ENCODE measurements at places on chromosomes 7 and 10. TPM values are rescaled to one million over a fixed set of nuclear protein-coding genes. Genes with fewer than 3 reads are reported as not detected.

- H3K36me3 ChIP-seq, result no peaks in the 10 kb centered on the region
- H3K27me3 ChIP-seq, result no peaks in the 10 kb centered on the region
- no peaks in the 10 kb centered on the region for H3K4me1 ChIP-seq
- H3K27ac ChIP-seq, result no peak overlapping the region
- H3K4me3 ChIP-seq, result no peak overlapping the region
- peak; percentile 26 for DNase-seq
Observed at GRCh38 chr7:31094271-31094670, 42.2 kb downstream of the ADCYAP1R1 start.

GRCh38 chr7:124072603-124073309 is 39.9 kb upstream of the TMEM229A start:
- H3K27ac ChIP-seq, result no peak overlapping the region
- no peaks in the 10 kb centered on the region for H3K27me3 ChIP-seq
- no peak overlapping the region for H3K4me3 ChIP-seq
- H3K4me1 ChIP-seq, result no peaks in the 10 kb centered on the region

LSM8 gene
- total RNA-seq, result 28.3 TPM

GRCh38 chr10:58951746-58952145 is 224.7 kb upstream of the PHYHIPL start:
- H3K27ac ChIP-seq, result no peak overlapping the region
- no peak for DNase-seq
- no peaks in the 10 kb centered on the region for H3K4me1 ChIP-seq
- no peak overlapping the region for H3K4me3 ChIP-seq

- H3K4me1 ChIP-seq, result no peaks in the 10 kb centered on the region
- no peak overlapping the region for H3K4me3 ChIP-seq
- H3K27me3 ChIP-seq, result no peaks in the 10 kb centered on the region
Observed at GRCh38 chr10:42991442-42992098, 85.3 kb upstream of the RET start.

- no peaks in the 10 kb centered on the region for H3K27me3 ChIP-seq
- H3K27ac ChIP-seq, result no peak overlapping the region
- H3K4me3 ChIP-seq, result no peak overlapping the region
- DNase-seq, result no peak
- H3K4me1 ChIP-seq, result peaks cover 30% of the 10 kb centered on the region
- H3K36me3 ChIP-seq, result no peaks in the 10 kb centered on the region
Observed at GRCh38 chr10:96830511-96831199, 1.4 kb upstream of the LCOR start.

SFTPD gene
- 780 TPM for total RNA-seq

LRRTM3 gene
- total RNA-seq, result not detected

GRCh38 chr7:50151001-50151400 is 58.0 kb upstream of the ZPBP start:
- no peaks in the 10 kb centered on the region for H3K27me3 ChIP-seq
- H3K4me1 ChIP-seq, result no peaks in the 10 kb centered on the region
- no peaks in the 10 kb centered on the region for H3K36me3 ChIP-seq
- DNase-seq, result no peak
- H3K27ac ChIP-seq, result no peak overlapping the region

GRCh38 chr7:27155816-27156507 is 513 bp downstream of the HOXA7 start:
- H3K4me3 ChIP-seq, result peak overlapping the region; percentile 55
- H3K4me1 ChIP-seq, result peaks cover 30% of the 10 kb centered on the region
- DNase-seq, result peak; percentile 61
- H3K36me3 ChIP-seq, result no peaks in the 10 kb centered on the region
- H3K27me3 ChIP-seq, result peaks cover 94% of the 10 kb centered on the region

DNA sequence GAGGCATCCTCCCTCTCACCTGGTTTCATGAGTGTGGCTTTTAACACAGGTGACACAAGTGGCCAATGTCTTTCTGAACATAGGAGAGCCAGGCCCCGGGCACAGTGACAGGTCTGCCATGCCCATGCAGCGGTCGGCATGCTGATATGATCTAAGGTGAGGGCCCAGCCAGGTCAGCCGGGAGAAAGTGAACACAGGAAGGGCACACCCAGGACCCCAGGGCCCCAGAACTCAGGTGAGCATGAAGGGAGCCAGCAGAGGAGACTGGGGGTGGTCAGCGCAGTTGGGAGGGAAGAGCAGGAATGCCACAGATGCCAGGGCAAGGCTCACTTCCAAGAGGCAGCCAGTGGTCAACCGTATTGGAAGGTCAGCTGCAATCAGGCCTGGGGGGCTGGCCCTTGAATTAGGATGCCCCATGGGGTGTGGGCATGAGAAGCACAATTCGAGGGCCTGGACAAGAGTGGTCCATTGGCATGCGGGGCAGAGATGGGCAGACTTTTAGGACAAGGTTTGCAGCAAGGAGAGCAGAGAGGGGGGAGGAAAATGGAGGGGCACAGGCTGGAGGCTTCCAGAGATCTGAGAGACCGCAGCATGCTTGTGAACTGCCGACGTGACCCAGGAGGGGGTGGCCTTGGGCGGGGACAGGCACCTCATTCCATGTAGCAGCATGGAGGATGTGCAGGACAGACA is 3.9 kb upstream of the INPP5A start:
- DNase-seq, result no peak
- peak overlapping the region; percentile 30 for H3K27ac ChIP-seq
- peaks cover 5% of the 10 kb centered on the region for H3K4me1 ChIP-seq
- no peaks in the 10 kb centered on the region for H3K36me3 ChIP-seq

GRCh38 chr7:78254726-78255055 is 456.1 kb downstream of the PHTF2 start:
- no peak overlapping the region for H3K27ac ChIP-seq
- H3K4me3 ChIP-seq, result no peak overlapping the region
- no peaks in the 10 kb centered on the region for H3K36me3 ChIP-seq
- H3K4me1 ChIP-seq, result no peaks in the 10 kb centered on the region
- H3K27me3 ChIP-seq, result no peaks in the 10 kb centered on the region

MAGI2 gene
- total RNA-seq, result 12.8 TPM

DNA sequence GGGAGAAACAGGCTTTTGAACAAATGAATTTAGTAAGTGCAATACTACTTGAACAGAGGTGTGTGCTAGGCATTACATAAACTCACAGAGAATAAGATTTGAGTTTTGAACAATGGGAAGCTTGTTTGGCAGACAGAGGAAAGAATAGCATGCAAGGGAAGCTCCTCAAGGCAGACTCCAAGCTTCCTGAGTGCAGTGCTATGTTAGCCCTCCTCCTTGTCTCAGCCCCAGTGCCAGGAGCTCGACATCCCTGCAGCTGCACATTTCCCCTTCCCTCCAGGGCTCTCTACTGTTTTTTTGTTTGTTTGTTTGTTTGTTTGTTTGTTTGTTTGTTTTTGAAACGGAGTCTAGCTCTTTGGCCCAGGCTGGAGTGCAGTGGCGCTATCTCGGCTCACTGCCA is 237.5 kb downstream of the IPMK start:
- no peaks in the 10 kb centered on the region for H3K36me3 ChIP-seq
- no peak overlapping the region for H3K4me3 ChIP-seq
- H3K27ac ChIP-seq, result no peak overlapping the region
- H3K27me3 ChIP-seq, result no peaks in the 10 kb centered on the region
- H3K4me1 ChIP-seq, result no peaks in the 10 kb centered on the region

- H3K4me1 ChIP-seq, result peaks cover 4% of the 10 kb centered on the region
- no peak overlapping the region for H3K4me3 ChIP-seq
- no peak for DNase-seq
- no peak overlapping the region for H3K27ac ChIP-seq
- peaks cover 24% of the 10 kb centered on the region for H3K36me3 ChIP-seq
Observed at GRCh38 chr10:387909-388660, 252.8 kb downstream of the ZMYND11 start.

SCIN gene
- 14.3 TPM for total RNA-seq

GRCh38 chr7:130152493-130153210 is 52.6 kb downstream of the TMEM209 start:
- H3K36me3 ChIP-seq, result no peaks in the 10 kb centered on the region
- H3K4me1 ChIP-seq, result no peaks in the 10 kb centered on the region
- no peak overlapping the region for H3K27ac ChIP-seq

DNA sequence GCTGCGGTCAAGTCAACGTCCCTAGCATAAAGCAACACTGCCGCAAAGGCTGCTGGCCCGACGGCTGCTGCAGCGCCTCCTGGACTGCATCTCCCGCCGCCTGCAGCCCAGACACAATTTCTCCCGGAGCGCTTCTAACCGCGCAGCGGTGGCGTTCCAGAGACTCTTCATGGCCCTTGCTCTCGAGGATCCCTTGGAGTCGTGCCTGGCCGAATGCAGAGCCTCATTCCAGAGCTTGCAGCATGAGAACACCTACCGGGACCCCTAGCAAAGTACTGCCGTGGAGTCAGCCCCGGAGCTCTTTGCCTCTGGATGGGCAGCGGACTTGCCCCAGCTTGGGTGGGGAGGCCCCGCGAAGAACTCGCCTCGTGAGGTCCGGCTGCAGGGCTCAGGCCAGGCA is 79.7 kb upstream of the ZNF32 start:
- no peaks in the 10 kb centered on the region for H3K4me1 ChIP-seq
- no peak overlapping the region for H3K4me3 ChIP-seq
- H3K27ac ChIP-seq, result no peak overlapping the region
- DNase-seq, result no peak
- no peaks in the 10 kb centered on the region for H3K27me3 ChIP-seq

DNA sequence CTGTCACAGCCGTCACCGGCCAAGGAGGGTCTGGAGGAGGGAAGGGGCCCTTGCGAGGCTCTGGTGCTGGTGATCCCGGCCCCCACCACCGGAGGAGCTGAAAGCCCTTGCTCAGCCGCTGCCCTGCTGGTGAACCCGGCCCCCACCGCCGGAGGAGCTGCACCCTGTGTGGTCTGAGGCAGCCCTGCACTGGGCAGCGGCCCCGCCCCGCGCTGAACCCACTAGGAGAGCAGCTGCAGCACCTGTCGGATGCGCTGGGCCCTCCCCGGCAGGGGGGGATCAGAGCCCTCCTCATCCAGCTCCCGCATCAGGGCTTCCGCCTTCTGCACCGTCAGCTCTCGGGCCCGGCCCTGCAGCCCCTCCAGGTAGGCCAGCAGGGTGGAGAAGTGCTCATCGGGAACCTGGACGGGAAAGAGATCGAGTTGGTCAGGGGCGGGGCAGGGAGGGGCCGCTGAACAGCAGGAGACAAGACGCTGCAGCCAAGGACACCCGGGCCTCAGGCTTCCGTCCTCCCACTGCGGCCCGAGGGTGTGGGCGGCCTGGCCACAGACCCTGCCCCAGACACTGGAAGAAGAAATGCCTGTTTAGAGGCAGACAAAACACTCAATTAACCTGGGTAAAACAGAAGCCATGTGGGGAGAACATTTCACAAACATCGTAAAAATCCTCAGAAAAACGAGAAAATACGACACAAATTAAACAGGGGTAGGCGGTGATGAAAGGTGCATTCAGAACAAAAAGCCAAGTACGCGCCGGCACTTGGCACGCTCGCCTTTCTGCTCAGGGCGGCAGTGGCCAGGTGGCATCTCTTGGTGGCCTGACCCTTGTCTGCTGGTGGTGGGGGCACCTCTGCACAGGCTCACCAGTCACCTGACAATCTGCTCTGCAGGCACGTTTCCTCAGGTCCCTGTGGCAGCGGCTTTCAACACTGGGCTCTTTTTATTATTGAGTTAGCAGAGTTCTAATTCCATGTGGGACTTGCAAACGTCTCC is 14.7 kb downstream of the CYP2W1 start:
- no peaks in the 10 kb centered on the region for H3K4me1 ChIP-seq

- no peaks in the 10 kb centered on the region for H3K4me1 ChIP-seq
- no peak overlapping the region for H3K4me3 ChIP-seq
- no peaks in the 10 kb centered on the region for H3K27me3 ChIP-seq
- DNase-seq, result no peak
- H3K27ac ChIP-seq, result no peak overlapping the region
Observed at GRCh38 chr7:158460665-158461064, 127.0 kb downstream of the PTPRN2 start.

WDR86 gene
- 1.3 TPM for total RNA-seq

INHBA gene
- total RNA-seq, result 70.2 TPM

DNA sequence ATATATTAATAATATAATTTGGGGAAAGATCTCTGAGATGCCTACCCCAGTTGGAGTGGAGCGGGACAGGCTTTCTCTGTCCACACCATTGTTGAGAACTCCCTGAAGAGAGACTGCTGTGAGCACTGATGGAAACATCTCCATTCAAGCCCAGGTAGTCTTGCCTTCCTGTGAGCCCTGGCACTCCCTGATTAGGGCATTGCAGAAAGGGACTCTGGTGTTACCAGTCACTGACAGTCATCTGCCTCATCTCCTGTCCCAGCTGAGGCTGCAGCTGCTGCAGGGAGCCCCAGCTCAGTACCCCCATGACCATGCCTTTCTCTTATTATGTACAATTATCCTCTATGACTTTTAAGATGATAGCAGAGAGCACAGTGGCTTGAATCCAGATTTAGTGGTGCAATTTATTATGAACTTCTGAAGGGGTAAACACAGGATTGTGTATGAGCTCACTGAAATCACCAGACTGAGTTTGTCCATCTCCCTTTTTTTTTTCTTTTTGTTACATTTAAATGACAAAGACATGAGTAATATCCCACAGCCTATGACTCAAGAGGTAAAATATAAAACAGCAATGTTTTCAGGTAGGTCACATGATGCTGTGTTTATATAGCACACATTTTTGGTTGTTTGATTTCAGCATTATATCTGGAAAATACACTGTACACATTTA is 236.9 kb downstream of the SLC25A13 start:
- no peaks in the 10 kb centered on the region for H3K36me3 ChIP-seq
- DNase-seq, result no peak
- no peak overlapping the region for H3K4me3 ChIP-seq
- no peaks in the 10 kb centered on the region for H3K4me1 ChIP-seq
- no peaks in the 10 kb centered on the region for H3K27me3 ChIP-seq
- no peak overlapping the region for H3K27ac ChIP-seq

DNA sequence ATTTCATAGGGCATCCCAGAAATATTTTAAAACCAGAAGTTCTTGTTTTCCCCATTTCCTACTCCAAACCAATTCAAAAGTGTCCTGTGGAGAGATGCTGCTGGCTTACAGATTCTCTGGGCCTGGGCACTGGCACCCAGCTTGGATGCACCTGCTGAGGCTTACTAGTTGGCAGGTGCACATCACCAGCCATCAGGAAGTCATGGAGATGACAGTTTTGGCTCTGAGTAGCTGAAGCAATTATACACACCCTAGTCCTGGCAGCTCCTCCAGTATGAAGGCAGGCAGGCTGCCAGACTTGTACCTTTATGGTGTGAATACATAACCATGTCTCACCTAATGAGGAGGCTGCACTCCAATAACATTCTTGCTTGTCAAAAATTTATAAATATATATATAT is 276.6 kb upstream of the GHITM start:
- H3K4me1 ChIP-seq, result no peaks in the 10 kb centered on the region
- H3K27ac ChIP-seq, result no peak overlapping the region
- no peaks in the 10 kb centered on the region for H3K36me3 ChIP-seq
- H3K4me3 ChIP-seq, result no peak overlapping the region

RSU1 gene
- total RNA-seq, result 77.8 TPM
